ENCODE measurements at places on chromosomes 4 and X. TPM values are rescaled to one million over a fixed set of nuclear protein-coding genes. Genes with fewer than 3 reads are reported as not detected.
A peak's percentile ranks its signal among the peaks of the same experiment; 100 is the strongest.

MID2 gene
- 5.0 TPM for total RNA-seq

DNA sequence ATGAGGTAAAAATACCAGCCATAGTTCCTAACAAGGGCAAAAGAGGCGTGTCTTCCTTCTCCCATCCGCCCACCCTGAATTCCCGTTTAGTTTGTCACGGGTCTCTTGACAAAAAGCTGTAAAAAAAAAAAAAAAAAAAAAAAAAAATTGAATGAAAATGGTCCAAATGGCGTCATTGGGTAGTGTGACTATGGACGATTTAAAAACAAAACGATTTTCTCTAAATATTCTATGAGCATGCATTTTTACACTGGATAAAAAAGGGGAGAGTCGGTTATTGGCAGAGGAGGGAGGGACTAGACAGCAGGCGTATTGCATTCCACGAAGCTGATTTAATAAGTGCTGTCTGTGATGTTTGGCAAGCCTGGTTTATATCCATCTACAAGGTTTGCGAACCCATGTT lies at the start of gene FAM133A:
FAM133A (plus strand) TSS at position 338 of the 403 bp plus-strand sequence. CDS start 35,214 bp downstream, outside the sequence.
- DNase-seq = no peak

- DNase-seq = no peak
Measured at GRCh38 chr4:26354491-26354890, 33.7 kb downstream of the RBPJ start.

DNA sequence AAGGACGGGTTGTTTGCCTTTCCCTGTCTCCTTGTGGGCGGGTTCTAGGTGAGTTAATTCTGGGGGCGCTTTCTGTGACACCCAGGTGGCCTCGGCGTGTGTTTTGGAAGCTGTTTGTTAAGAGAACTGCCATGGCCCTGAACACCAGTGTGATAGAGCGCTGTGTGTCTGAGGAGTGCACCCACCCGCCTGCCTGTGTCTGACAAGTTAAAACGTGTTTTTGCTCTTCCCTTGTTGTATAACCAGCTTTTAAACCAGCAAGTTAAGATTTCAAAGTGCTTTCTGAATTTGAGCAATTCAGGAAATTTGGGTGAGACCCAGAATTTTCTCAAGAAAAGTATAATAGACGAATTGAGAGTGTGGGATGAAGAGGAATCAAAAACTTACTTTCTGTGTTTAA lies 55.2 kb upstream of the HGFAC start:
- no peak for DNase-seq

- DNase-seq = no peak
Measured at GRCh38 chr4:104490096-104490769, 4.5 kb downstream of the CXXC4 start.

FGB gene
- 1.8 TPM for total RNA-seq

GRCh38 chrX:261919-262352 lies 19.2 kb upstream of the PLCXD1 start:
- DNase-seq = no peak

DNA sequence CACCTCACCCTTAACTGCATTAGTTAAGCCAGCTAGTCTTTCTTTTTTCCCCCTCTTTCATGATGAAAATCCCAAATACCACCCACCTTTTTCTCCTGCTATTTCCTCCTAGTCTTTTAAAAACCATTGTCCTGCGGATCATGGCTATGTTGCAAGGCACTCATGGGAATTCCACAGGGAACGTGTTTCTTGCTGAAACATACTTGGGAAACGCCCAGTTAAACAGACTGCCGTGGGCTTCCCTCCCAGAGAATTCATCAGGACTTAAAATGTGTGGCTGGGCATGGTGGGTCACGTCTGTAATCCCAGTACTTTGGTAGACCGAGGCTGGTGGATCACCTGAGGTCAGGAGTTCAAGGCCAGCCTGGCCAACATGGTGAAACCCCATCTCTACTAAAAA lies 32.2 kb downstream of the XG start:
- peak; percentile 31 for DNase-seq

- no peak for DNase-seq
Measured at GRCh38 chr4:171785388-171785787, 27.8 kb upstream of the GALNTL6 start.

- no peak for DNase-seq
Measured at GRCh38 chrX:18886005-18886343, 97.9 kb downstream of the PHKA2 start.

- peak; percentile 37 for DNase-seq
Measured at GRCh38 chr4:80336582-80336981, 1.1 kb downstream of the CFAP299 start.

DNA sequence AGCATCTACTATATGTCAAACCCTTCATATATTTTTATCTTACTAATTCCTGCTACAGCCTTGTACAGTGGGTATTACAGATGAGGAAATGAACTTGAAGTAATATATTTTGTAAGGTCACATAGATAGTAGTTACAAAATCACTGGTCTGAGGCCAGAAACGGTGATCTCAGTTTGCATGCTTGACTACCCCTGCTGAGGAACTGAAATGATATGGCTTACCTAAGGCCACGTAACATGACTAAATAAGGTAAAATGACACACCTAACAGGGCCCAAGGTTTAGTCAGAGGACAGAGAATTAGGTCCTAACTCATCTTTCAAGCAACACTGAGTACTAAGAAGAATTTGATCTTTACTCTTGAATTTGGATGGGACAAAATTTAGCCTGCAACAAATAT lies 1.5 kb upstream of the COMMD8 start:
- DNase-seq = no peak

DNA sequence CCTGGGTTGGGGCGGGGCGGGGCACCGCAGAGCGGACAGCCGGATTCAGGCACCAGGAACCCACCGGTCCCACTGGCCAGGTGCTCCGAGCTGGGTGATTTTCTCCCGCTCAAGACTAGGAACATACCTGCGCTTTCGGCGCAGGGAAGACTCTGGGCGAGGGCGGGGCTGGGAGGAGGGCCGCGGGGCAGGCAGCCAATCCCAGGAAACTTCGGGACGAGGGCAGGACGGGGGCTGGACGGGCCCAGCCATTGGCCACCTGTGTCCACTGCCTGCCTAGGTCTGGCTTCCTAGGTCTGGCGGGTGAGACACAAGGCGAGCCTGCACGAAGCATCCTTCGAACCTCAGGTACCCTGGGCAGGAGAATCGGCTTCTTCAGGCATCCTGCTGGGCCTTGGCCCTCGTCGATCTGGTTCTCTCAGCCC lies 274 bp upstream of the ERVMER34-1 start:
- peak; percentile 49 for DNase-seq

DNA sequence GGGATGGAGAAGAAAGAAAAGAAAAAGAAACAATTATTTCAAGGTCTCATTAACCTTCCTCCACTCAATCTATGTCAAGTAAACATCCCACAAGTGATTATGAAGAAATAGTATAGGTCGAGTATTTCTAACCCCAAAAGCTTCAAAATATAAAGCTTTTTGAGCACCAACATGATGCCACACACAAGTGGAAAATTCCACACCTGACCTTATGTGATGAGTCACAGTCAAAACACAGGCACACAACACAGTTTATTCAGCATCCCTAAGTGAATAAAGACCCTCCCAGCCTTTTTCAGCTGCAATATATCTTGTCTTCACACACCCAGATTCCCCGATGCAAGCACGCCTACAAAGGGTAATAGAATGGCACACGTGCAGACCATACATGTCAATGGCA lies 51.7 kb upstream of the VEGFC start:
- no peak for DNase-seq

DNA sequence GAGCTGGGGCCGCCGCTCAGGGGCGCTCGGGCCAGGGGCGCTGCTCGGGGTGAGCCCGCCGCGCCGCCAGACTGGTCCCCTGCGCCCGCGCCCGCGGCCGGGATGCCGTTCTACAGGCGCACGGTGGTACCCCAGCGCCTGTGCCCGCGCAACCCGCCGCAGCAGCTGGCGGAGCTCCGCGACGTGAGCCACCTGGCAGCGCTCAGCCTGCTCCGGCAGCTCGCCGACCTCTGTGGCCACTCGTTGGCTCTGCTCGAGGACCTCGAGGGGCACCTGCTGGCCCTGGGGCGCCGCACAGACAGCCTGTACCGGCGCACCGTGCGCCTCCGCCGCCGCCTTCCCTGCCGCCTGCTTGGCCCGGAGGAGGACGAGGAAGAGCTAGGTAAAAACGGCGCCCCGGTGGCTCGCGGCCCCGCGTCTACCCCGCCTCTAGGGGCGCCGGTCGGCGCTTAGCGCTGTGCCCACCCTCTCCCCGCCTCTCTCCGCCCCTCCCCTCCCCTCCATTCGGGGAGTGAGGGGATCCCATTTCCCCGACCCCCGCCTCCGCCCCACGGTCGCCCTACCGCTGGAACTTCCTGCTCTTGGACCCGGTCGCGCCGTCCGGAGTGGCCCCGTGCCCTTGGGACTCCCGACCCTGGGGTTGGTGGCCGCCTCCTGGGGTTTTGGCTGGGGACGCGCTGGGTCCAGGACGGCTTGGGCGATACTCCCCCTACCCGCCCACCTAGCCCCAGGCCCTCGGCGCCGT lies 513 bp downstream of the NHSL2 start:
- DNase-seq = peak; percentile 68

- no peak for DNase-seq
Measured at GRCh38 chr4:102675141-102675540, 85.6 kb downstream of the MANBA start.

FOXR2 gene
- total RNA-seq = not detected

- DNase-seq = no peak
Measured at GRCh38 chr4:12579172-12579571, 905.0 kb downstream of the RAB28 start.

- DNase-seq = no peak
Measured at GRCh38 chr4:118814058-118814457, 21.9 kb downstream of the SEC24D start.

GATA1 gene
- not detected for total RNA-seq

GRCh38 chrX:84248226-84248625 lies 60.2 kb upstream of the RPS6KA6 start:
- DNase-seq = no peak

DNA sequence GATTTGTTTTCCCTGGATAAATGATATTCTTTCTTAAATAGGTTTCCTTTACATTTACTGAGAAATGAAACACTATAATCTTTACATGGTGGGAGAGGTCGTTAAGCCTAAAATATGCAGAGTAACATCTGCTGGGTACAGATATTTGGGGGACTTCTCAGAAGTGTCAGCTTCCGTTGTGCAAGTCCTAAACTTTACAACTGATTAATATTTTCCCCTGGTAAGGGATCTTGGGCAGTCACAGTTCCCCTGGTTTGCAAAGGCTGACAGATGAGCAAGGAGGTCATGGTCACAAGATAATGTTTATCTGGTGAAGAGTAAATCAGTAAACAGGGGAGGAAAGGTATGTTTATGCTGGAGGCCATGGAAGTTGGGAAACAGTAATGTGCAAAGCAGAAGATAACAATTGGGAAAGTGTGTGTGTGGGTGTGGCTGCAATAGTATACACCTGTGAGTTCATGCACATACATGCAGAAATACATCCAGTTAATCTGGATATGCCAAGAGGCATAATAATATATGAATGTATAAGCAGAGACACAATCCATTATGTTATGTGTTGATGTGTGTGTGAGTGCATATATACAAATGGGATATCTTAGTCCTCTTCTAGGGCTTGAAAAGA lies 508.2 kb upstream of the FAM241A start:
- DNase-seq = no peak

SMPX gene
- 429 TPM for total RNA-seq

- no peak for DNase-seq
Measured at GRCh38 chr4:155582971-155583437, 83.6 kb upstream of the GUCY1A1 start.

DNA sequence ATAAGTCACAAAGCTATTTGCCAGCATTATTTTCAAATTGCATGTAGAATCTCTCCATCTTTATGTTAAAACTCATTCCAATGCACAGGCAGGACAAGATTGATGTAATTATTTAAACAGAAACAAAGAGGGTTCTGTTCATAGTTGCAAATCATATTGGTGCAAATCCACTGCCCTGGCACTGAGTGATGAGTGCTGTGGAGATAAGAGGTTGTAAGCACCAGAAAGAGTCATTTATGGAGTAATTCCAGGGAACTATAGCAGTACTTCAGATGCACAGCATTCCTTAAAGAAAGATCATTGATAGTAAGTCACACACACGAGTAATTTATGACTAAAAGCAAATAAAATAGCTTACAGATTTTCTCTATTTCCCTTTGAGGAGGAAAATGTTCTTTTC lies 337.7 kb upstream of the CTSO start:
- no peak for DNase-seq

SLC49A3 gene
- total RNA-seq = 19.5 TPM

SYNPO2 gene
- total RNA-seq = 111 TPM

DNA sequence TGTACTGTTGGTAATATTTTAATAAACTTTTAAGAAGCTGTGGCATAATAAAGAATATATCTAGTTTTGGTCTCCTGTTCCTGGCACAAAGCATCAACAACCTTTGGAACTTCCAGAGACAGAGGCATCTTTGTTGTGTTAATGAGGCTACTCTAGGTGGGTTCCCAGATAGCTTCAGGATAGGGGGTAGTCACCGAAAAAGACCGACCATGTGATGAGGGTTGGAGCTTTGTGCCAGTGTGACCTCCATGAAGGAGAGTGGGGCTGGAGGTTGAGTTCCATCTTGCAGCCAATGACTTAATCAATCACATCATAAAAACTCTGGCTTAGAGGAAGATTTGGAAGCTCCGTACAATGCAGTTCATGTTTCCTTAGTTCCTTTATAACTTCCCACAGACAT lies 9.9 kb downstream of the PPAT start:
- no peak for DNase-seq

- DNase-seq = no peak
Measured at GRCh38 chr4:159027535-159027934, 75.3 kb upstream of the RAPGEF2 start.

TSPAN7 gene
- total RNA-seq = 123 TPM

DNA sequence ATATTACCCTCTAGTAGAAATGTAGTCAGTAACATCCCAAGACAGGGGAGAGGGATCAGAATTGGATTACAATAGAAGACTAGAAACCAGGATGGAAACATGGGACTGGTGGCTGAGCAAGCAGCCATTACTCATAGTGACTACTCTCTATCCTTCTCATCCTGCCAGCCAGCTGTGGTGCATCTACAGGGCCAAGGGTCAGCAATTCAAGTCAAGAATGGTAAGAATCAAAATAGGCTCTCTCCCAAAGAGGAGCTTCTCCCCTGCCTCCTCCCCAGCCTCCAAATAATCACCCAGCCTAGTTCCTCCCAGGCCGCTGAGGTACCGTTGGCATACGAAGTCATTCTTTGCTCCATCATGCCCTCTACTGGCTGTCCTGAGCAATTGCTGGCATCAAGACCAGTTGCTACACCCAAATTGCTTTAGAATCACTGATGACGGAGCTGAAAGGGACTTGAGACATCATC lies 19.4 kb downstream of the AWAT2 start:
- no peak for DNase-seq

TRIM61 gene
- total RNA-seq = 3.0 TPM

NPY5R gene
- 0.59 TPM for total RNA-seq

DNA sequence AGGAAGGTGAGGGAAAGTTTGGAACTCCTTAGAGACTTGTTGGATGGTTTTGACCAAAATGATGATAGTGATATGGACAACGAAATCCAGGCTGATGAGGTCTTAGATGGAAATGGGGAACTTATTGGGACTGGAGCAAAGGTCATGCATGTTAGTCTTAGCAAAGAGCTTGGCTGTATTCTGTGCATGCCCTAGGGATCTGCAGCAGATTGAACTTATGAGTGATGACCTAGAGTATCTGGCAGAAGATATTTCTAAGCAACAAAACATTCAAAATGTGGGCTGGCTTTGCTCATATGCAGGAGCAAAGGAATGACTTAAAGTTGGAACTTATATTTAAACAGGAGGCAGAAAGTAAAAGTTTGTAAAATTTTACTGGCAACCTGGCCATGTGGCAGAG lies 489.3 kb upstream of the DIPK2B start:
- no peak for DNase-seq

SSX4 gene
- total RNA-seq = not detected

GRCh38 chr4:150119492-150119891 lies 41.2 kb downstream of the DCLK2 start:
- no peak for DNase-seq
